ENCODE measurements at places on chromosomes 6 and 20.
A peak's percentile ranks its signal among the peaks of the same experiment; 100 is the strongest.

DNA sequence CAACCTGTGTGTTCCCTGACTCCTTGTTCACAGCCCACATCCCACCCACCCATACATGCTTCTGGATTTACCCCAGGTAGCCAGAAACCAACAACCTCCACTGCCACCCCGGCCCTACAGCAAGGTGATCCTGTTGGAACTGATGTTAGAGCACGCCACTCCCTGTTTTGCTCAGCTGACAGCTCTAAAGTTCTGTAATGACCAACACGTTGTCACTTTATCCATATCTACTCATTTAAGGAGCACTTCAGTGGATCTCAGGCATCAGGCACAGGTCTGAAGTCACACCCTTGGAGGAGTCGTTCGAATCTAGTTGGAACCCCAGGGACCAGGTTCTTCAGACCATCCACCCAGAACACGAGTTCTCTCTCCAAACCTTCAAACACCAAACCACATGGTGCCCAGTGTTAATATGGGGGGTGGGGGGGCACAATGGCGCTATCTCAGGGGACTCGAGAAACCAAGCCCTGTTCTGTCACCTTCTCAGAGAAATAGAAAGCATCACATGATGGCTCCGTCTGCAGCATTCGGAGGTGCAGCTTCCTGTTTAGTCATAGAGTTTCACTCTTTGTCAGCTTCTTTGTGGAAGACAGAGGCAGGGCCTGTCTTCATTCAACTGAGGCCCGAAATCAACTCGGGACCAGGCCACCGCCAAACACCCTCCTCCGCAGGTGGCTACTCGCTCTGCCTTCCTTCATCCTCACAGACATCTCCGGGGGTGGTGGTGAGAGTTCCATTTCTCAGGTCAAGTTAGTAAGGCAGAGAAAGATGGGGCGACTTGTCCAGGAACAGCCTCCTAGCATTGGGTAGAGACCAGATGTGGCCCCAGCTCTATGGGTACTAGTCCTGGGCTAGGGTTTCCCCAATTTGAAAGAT, 142.2 kb downstream of the NFATC2 start:
- peak; percentile 56 for DNase-seq

GRCh38 chr20:43190332-43190953, 737 bp upstream of the PTPRT start:
- DNase-seq, result no peak

DNA sequence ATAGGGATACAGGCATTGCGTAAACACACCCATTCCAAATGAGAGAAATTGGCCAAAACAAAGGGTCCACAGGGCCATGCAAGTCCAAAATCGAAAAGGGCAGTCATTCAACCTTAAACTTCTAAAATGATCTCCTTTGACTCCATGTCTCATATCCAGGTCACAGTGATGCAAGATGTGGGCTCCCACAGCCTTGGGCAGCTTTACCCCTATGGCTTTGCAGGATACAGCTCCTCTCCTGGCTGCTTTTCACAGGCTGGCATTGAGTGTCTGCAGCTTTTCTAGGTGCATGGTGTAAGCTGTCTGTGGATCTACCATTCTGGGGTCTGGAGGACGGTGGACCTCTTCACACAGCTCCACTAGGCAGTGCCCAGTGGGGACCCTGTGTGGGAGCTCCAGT, 744.5 kb downstream of the QKI start:
- DNase-seq, result no peak

- DNase-seq, result no peak
Measured at GRCh38 chr6:17863901-17864754, 123.3 kb downstream of the KIF13A start.

GRCh38 chr6:28743271-28743789, 180.5 kb downstream of the TRIM27 start:
- no peak for DNase-seq

DNA sequence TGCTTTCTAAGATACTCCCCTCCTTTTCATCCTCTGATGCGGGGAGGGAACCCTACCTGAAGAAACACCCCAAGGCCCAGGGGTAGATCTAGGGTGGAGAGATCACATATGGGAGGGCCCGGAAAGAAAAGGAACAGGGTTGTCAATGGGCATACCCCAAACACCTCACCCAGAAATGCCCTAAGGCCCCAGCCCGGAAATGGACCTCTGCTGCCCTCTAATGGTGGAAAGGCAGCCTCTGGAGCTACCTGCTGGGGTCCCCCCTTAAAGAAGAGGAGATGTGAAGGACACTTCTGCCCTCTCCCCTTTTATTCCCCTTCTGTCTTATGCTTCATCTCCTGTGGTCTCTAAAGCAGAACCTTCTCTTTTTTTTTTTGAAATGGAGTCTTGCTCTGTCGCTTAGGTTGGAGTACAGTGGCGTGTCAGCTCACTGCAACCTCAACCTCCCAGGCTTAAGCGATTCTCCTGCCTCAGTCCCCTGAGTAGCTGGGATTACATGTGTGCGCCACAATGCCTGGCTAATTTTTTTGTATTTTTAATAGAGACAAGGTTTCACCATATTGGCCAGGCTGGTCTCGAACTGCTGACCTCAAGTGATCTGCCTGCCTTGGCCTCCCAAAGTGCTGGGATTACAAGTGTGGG, 458 bp upstream of the ARMC12 start:
- no peak for DNase-seq

GRCh38 chr20:31485450-31486339, 10.6 kb downstream of the REM1 start:
- no peak for DNase-seq

DNA sequence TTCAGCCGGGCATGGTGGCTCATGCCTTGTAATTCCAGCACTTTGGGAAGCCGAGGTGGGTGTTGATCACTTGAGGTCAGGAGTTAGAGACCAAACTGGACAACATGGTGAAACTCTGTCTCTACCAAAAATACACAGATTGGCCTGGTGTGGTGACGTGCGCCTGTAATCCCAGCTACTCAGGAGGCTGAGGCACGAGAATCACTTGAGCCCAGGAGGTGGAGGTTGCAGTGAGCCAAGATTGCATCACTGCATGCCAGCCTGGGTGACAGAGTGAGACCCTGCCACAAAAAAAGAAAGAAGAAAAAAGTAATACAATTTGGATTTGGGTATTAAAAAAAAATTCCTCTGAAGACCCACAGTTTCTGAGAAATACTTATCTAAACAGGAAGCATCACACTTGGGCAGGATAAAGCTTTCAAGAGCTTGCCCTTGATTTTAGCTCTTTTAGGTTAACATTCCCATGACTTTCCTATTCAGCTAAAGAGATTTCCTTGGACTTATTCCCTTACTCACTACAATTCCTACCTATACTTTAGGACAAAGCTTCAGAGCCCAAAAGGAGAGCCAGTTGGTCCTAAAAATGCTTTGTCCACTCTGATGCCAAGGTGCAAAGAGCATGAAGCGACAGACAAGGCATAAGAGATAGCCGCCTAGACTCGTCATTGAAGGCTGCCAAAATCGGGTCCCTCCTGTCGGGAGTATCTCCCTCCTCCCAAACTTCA, 1.9 kb downstream of the ELOVL2 start:
- no peak for DNase-seq

DNA sequence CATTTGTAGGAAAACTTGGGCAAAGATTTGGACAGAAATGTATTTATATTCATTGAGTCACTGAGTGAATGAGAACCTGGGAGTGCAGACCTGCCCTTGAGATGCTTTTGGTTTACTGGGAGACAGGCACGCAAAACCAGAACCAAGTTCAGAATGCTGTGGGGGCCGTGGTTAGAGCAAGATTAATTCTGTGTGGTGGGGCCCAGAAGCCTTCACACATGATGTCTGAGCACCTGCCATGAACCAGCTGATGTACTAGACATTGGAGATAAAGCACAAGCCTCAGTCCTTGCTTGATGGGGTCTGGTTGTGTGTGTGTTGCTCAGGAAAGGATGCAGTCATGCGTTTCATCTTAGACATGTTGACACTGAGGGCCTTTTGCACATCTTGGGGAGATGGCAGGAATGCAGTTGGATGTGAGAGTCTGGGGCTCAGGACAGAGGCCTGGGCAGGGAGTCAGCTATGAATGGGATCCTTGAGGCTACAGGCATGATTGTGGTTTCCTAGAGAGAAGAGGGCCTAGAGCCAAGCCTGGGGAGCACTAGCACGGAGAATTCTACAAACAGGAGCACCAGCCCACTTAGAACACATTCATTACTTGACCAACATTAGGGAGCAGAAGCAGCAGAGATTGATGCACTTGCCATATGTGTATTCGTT, 114.3 kb upstream of the TMEM181 start:
- DNase-seq, result no peak

DNA sequence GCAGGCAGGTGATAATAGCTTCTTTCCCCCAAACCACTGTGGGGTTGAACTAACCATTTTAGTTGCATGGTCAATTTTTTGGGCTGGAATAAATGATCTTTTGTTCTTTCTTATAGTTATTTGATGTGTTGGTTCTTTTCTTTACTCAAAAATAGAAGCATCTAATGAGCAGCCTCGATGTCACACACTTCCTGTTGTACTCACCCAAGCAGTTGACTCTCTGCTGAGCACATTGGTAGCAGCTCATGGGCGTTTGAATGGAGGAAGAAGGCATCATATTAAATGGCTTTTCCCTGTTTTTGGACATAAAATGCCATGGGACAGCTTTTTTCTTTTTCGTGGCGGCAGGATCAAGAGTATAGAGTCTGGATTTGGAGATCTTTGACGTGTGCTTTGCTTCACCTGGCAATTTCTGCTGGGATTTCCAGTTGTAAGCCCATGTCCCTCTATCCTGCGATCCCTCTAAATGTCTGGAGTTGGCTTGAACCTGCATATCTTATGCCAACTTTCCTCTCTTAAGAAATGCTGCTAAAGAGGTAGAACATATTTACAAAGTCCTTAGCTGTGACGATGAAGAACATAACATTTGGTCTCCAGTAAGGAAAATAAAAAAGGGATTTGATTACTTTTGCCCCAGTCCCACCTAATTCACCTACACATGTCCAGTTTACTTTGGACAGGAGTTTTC, 268.3 kb downstream of the PRL start:
- DNase-seq, result no peak

DNA sequence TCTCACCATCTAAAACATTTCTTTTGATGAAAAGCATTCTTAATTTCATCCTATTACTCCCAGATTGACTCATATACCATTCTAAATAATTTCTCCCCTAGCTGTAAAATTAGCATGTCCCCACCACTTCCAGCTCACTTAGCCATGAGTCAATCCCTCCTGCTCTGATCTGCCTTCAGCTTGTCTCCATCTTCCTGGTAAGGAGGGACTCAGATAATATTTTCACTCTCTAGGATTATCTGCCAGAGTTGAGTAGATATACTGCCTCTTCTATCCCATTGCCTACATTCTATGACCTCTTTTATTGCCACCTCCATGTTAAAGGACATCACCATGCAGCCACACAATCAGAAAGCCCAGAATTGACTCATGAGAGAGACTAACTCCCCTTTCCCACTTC, 348.8 kb upstream of the POU3F2 start:
- no peak for DNase-seq

DNA sequence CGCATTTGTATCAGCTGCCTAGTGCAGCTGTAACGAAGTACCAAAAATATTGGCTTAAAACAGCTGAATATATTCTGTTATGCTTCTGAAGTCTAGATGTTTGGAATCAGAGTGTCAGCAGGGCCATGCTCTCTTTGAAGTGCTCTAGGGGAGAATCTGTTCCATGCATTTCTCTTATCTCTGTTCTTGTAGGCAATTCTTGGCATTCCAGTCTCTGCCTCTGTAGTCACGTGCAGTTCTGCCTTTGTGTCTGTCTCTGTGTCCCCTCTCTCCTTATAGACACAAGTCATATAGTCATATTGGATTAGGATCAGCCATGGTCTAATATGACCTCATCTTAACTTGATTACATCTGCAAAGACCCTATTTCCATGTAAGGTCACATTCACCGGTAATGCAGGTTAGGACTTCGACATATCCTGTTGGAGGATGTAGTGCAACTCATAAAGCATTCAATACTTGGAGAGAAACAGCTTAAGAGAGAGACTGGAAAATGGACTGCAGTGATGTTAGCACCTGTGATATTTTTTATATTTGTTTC, 18.6 kb downstream of the FAM83B start:
- DNase-seq, result no peak

- DNase-seq, result no peak
Measured at GRCh38 chr6:166691199-166691598, 64.1 kb upstream of the RPS6KA2 start.

DNA sequence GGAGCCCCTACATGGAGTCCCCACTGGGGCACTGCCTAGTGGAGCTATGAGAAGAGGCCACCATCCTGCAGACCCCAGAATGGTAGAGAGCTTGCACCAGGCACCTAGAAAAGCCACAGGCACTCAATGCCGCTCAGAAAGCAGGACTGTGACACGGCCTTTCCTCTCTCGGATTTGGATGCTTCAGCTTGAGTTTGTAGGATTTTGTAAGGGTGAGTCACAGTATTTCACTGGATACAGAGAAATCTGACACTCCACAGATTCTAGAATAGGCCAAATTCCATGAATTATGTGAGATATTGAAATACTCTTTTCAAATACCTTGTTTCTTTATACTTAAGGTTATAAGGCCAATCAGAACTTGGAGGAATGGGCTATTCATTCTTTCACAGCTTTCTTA, 424.5 kb downstream of the HTR1B start:
- DNase-seq, result no peak

- DNase-seq, result no peak
Measured at GRCh38 chr6:62808565-62809293, 402.5 kb upstream of the FKBP1C start.

DNA sequence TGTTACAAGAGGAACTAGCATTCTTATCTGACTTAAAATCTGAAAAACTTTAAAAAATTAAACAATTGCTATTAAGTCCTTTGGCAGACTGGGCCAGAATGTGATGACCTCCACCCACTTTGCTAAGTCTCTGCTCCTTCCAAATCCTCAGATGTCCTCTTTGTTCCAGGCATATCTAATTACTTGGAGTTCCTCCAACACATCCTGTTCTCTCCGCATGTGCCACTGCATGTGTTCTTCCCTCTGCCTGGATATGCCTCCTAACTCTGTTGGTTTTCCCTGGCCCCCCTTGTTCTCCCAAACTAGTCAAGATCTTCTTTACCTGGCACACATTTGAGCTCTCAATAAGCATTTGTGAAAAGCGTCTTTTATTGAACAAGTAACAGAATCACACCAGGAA, 23.1 kb downstream of the ELOVL2 start:
- no peak for DNase-seq

DNA sequence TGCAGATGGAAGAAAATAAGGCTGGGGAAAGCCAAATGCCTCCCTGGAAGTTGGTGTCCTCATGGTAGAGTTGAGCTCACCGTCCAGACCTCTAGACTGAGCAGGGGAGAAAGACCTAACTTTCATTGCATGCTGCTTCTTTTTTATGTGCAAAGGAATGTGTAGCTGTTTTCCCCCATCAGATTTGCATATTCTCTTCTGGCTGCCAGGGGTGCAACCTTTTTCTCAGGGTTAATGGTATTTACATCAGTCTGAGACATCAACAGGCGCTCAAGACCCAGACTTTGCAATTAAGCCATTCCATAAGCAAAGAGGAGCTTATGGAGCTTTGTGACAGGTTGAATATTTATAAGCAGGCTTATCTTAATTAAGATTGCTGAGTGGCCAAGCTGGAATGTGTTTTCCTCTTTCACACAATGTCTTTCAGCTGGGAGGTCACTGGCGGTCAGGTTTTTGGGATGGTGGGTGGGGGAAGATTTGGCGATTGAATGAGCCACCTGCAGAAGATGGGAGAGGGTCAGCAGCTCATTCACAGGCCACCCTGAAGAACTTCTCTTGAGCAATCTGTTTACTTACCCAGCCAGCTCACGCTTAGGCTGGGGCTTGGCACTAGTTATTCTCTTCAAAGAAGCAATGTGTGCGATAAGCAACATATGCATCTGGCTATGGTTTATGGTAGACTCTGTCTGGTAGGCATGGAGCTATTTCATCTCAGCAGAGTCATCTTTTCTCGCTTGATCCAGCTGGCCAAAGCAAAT, 88.6 kb downstream of the SCP2D1 start:
- DNase-seq, result no peak

GRCh38 chr6:102204351-102204750, 810.8 kb downstream of the GRIK2 start:
- DNase-seq, result no peak

Data from stimulated activated CD4-positive, alpha-beta T cell treated with anti-CD3 and anti-CD28 coated beads, Interleukin-15, amount 100 ng/mL, for 48 hours (primary cell).